ENCODE measurements at places on chromosomes 4 and X.

GRCh38 chr4:54897590-54897989 is 227.8 kb downstream of the KDR start:
- DNase-seq: peak; percentile 26

GRCh38 chr4:68372588-68372987 is 22.7 kb upstream of the YTHDC1 start:
- DNase-seq: peak; percentile 33

- no peak for DNase-seq
Observed at GRCh38 chr4:166827167-166827566, 407.1 kb downstream of the SPOCK3 start.

DNA sequence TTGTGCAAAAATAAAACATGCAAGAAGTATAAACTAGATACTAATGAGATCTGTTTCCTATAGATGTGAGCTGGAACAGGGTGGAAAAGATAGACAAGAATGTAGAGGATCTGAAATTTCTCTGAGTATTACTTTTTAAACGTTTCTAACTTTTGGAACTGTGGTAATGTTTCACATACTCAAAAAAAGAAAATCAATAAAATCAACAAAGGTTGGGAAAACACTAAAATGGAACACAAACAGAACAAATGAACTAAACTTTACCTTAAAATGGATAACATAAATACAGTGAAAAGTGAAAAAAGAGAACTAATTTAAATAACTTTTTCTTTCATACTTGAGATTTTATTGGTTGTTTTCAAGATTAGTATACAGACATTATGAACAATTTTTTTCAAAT is 32.0 kb upstream of the MBNL3 start:
- no peak for DNase-seq

- peak; percentile 18 for DNase-seq
Observed at GRCh38 chr4:82371497-82371896, 2.3 kb downstream of the HNRNPD start.

- peak; percentile 41 for DNase-seq
Observed at GRCh38 chr4:152454398-152455011, 81.4 kb downstream of the FBXW7 start.

DNA sequence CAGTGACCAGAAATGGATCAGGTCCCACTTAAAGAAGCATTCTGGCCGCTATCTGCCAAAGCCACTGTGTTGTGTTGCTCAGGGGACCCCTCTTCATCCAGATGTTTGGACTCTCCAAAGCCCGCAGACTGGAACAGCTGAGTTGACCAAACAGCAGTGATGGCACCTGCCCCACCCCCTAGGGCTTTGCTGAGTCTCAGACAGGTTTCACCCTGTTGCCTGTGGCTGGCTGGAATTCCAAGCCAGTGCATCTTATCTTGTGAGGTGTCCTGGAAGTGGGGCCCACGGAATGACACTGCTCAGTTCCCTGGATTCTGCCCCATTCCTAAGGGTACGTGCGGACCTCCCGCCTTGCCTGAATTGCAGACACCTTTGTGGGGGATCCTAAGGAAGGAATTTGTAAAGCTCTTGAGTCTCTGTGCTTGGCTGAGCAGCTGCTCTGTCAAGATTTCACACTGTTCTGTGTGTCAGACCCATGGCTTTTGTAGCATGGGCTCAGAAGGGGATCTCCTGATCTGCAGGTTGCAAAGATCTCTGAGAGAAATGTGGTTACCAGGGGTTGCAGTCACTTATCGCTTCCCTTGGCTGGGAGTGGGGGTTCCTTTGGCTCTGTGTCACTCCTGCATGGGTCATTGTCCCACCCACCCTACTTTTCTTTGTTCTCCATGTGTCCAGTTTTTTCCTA is 1707.9 kb upstream of the PCDH10 start:
- DNase-seq: no peak

- peak; percentile 36 for DNase-seq
Observed at GRCh38 chr4:15955670-15956069, 7.3 kb downstream of the FGFBP2 start.

- DNase-seq: no peak
Observed at GRCh38 chr4:78553529-78554060, 2.0 kb downstream of the ANXA3 start.

- no peak for DNase-seq
Observed at GRCh38 chr4:121846662-121847061, 23.0 kb upstream of the CCNA2 start.

DNA sequence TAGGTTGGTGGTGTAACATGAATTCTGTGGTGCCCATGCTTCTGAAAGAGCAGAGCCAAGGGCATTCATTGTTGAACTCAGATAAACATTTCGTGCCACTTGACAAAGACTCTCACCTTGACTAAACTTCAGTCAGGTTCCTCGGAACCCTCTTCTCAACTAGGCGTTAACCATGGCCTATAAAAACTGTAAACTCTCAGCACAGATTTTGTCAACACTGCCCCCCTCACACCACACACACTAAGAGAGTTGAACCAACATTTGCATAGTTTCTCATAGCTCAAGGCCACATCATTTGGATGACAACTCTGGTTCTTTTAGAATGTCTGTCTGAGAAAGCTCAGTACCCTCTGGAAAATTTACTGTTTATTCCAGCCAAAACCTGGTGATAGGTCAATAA is 28.1 kb downstream of the CASP6 start:
- DNase-seq: no peak

- DNase-seq: no peak
Observed at GRCh38 chrX:110162867-110163266, 155.0 kb downstream of the AMMECR1 start.

DNA sequence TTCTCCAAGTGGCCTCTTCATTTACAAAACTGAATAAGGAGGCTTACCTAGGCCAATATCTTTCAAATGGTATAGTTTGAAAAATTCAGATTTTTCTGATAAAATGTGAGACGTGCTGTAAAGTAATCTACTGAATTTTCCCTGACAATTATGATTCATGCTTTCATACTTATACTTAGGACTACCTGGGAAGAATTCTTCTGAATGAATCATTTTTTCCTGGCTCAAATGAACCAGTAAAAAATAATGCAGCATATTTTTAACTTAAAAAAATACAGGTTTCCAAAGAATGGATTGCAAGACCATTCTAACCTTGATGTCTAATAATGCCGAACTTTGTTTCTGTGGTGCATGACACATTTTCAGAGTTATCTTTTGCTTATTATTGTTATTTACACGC is 375.4 kb downstream of the ZNF674 start:
- no peak for DNase-seq

DNA sequence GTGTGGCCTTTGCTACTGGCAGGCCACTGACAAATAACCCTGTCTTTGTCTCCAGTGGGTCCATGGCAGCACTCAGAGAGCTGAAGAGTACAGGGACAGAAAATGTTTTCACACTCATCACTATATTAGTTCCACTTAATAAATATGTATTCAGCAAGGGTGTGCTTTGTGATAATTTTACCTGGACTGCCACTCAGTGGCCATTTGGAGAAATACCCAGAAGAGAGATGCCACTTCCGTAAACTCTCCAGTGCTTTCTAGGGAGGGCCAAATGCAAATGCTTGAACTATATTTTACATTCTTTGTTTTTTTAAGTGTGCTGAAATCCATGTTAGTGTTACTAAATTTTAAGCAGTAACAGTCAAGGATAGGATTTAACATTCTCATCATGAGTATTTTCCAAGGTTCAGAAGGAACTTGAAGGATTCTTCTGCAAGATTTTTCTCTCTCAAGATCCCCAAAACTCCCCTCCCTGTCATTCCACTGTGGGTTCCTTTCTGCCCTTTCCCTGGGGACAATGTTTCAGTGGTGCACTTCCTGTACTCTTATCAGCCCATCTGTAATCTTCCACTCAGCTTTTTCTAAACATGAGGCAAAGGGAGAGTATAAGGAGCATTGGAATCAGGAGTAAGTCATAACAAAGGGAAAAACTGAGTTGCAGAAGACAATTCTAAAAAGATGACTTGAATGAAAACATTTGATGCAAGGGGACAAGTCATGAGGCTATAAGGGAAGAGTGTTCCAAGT is 46.0 kb downstream of the TFDP3 start:
- DNase-seq: peak; percentile 34

- peak; percentile 3 for DNase-seq
Observed at GRCh38 chr4:54902271-54902670, 223.1 kb downstream of the KDR start.

DNA sequence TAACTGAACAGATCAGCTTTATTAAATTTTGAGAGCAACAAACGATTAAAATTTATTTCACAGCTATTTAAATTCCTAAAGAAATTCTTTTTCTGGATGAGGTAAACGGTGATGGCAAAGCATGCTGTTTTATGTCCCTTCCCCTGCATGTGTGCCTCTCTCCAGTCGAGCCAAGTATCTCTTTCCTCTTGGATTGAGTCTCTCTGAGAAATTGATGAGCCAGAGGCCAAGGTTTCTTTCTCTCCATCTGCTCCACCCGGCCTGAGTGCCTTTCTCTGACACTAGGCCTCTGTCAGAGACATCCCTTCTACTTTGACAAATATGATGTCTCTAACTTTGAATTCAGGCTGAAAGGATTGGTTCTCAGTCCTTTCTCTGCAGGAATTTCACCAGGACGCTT is 42.6 kb upstream of the PARM1 start:
- no peak for DNase-seq

DNA sequence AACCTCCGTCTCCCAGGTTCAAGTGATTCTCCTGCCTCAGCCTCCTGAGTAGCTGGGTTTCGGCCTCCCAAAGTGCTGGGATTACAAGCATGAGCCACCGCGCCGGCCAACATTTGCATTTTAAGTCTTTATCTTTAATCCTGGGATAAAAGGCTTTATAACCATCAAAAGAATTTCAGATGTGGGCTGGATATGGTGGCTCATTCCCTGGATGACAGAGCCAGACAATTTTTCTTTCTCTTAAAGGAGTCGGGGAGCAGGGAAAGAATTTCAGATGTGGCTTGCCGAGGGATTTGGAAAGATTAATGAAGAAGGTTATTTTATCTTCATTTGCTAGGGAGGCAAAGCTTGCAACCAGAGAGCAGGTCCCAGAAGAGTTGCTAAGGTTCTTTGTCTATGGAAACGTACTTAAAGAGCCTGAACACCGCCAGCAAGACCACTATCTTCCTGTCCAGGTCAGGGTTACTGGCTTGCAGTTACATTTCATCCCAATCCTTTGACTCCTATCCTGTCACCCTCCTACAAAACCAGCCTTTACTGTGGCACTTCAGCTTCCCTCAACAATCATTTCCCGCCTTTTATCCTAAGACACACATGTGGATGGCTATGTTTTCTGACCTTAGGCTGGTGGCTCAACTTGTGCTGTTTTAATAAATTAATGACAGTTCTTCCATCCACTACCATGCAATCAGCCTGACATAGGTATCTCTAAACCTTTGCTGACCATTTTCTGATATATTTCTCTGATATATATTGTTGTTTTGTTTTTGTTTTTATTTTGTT is 3.9 kb upstream of the KLHL8 start:
- no peak for DNase-seq

DNA sequence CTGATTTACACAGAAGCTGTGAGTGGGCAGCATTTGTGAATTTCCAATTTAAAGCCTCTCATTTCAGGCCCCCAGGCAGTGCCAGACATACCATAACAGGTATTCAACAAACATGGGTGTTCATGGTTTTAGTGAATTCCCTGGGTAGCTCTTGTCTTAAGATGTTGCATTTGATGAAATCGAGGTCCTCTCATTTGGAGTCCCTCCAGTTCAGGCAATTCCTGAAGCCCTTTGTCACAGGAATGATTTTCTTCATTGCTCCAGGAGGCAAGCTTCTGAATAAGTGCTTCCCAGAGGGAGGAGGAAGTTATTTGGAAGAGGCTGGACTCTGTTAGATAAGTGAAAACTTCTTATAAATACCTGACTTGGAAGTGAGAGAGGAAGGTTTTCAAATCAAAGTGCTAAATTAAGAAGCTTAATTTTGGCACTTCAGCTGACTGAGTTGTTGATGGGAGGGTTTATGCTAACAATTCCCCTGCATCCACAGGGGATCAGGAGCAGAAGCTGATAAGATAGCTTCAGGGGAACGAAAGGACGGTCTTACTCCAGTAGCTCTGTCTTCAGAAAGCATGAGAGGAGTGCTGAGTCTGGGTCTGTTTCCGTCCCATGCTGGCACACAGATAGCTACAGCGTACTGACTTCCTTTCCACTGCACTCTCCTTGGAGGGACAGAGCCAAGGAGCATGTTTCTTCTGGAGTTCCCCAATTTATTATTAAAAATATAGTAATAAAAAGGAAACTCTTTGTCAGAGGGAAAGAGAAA is 543.1 kb downstream of the GBA3 start:
- no peak for DNase-seq

GRCh38 chrX:3743801-3744439 is 30.5 kb upstream of the PRKX start:
- DNase-seq: no peak

- DNase-seq: no peak
Observed at GRCh38 chr4:182881914-182882313, 35.3 kb downstream of the DCTD start.

Measured in iris pigment epithelial cell (primary cell).